ENCODE measurements at places on chromosomes 16 and 17. TPM values are rescaled to one million over a fixed set of nuclear protein-coding genes. Genes with fewer than 3 reads are reported as not detected.

The CA4 gene
- 9.7 TPM for polyA plus RNA-seq

The TMEM238L gene
- polyA plus RNA-seq = not detected

The KRTAP2-2 gene
- polyA plus RNA-seq = not detected

The NTN3 gene
- 2.9 TPM for polyA plus RNA-seq

The SYCE1L gene
- polyA plus RNA-seq = 7.3 TPM

DNA sequence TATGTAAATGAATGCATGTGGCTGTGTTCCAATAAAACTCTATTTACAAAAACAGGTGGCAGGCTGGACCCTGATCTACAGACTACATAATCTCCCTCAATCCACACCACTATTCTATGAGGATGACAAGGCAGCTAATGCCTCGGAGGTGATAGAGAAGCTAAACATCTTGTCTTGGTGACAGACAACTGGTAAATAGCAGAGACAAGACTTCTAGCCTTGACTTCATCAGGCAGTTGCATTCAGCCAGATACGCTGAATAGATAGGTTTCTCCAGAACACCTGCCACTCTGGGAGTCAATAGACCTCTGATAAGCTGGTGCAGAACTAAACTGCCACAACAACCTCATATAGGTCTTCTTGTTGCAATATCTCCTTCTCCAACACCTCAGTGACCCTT lies 3.3 kb downstream of the ATPAF2 start:
- DNase-seq = no peak

DNA sequence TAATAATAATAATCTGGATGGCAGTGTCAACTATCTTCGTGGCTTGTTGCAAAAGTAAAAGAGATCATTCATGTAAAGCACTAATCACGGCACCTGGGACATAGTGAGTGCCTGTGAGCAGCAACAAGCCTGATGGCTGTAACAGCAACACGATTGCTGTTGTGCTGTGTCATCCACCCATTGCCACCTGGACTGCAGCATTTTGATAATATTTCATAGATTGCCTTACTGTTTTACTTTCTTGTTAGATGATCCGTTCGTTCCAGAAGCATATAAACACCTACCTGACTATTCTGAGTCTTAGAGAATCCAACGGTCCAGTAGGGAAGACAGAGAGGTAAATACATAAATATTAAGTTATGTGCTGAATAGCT lies 3.1 kb upstream of the MRPS23 start:
- no peak for DNase-seq

DNA sequence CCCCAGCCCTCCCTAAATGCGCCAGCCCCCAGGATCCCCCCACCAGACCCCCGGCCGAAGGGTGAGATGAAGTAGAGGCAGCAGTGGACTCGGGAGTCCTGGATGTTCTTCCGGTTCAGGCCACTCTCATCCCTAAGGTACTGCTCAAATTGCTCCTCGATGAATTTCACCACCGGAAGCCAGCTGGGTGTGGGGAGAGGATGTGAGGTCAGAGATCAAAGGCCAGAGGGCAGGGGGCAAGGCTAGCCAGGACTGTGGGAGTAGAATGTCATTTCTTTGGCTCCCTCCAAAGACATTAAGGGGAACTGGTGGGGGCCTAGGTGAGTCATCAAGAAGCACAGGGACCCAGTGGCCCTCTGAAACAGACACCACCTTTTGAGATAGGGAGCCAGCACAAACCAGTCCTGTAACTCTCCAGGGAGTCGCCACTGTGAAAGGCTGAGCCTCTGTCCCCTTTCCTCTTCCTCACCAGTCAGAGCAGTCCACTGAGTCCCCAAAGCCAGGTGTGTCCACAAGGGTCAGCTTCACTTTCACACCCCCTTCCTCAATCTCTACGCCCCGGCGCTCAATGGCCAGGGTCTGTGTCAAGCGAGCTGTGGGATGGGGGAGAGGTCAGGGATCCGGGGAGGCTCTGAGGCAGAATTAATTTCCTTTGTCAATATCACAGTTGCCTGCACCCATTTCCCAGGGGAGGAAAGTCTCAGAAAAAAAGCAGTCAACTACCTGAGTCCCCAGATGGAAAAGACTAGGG lies 895 bp downstream of the SEPTIN1 start:
- no peak for DNase-seq

GRCh38 chr17:33390479-33391176 lies 97.5 kb upstream of the ASIC2 start:
- no peak for DNase-seq

- DNase-seq = no peak
Measured at GRCh38 chr17:72332367-72332766, 211.5 kb downstream of the SOX9 start.

DNA sequence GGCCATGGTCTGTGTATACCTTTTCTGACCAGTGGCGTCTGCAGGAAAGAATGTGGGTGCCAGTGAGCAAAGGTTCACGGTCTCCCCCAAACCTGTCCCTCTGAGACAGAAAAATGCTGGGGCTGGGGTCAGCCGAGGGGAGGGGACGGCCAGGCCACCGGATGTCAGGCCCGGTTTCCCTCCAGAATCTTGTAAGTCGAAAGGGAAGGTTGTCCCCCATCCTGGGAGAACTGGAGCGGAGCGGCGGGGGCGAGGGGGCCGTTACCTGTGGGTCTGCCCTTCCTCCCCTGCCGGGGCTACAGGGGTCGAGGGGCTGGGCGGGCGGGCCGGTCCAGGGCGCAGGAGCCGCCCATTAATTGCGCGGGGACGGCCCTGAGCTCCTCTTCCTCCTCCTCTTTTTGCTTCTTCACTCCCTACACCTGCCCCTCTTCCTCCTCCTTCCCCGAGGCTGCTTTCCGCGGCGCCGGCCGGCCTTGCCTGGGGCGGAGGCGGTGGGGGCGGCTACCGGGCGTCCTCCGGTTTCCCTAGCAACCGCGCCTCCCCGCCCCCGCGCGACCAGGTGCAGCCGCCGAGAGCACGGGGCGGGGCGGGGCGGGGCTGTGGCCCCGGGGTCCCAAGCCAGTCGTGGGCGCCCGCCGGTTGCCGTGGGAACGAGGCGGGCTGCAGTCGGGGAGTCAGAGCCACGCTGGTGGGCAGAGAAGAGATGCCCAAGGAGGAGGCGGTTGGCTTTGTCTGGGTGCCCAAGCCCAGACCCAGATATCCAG lies at the start of gene MARCHF10:
Gene MARCHF10 (minus strand): TSS at position 503 of the 764 bp plus-strand sequence. CDS start 6,579 bp downstream, outside the sequence.
- DNase-seq = peak; percentile 57

- no peak for DNase-seq
Measured at GRCh38 chr17:3571043-3571900, 13.7 kb upstream of the TRPV3 start.

DNA sequence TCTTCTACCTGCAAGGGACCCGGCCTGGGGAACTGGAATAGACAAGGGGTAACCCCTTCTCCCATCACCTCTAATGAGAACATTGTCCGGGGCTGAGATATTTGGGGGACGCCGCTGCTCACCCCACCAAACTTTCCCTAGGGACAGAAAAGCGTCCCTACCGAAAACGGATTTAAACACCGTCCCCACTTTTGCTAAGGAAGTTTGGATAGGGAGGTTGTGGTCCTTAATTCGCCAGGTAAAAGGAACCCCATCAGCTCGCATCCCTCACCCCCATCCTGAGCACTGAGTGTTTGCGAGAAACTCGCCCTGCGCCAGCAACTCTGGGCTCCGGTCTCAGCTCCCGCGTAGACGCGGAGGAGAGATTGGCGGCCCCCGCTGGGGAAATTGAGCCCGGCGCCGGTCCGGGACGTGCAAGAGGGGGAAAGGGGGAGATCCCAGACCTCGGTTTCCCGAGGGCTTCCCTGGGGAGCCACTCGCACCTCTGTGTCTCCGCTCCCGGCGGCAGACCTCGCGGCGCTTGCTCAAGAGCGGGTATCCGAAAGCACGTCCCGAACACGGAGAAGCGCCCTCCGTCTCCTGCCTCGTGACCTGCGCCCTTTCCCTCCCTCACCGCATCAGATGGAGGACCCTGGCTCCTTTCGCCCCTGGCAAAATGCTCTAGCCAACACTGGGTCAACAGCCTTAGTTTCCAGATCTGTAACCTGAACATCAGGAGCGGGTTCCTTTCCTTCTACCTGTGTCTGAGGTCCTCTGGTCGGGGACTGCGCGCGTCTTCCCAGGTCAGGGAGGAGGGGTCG lies 3.1 kb upstream of the SOX9 start:
- DNase-seq = no peak

- no peak for DNase-seq
Measured at GRCh38 chr17:39092692-39093230, 58.7 kb downstream of the PLXDC1 start.

DNA sequence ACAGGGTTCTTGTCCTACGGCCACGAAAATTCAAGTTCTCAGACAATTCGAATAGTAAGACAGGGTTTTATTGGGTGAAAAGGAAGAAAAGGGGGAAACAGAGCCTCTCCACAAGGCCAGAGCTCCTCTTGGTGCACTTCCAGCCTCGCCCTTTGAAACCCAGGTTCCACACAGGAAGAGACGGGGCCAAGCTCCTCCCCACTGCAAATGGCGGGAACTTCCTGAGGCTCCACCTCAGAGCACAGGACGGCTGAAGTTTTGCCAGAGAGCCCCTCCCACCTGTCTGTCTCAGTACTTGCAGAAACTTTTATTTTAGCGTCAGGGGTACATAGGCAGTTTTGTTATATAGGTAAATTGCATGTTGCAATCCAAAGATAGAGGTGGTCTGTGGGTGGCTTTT lies 165.7 kb upstream of the CDH8 start:
- DNase-seq = no peak
